Activated naive CD8-positive, alpha-beta T cell treated with anti-CD3 and anti-CD28 coated beads, Interleukin-2, amount 50 U/mL, for 24 hours (primary cell): ENCODE measurements at places on chromosomes 12 and 14.

DNA sequence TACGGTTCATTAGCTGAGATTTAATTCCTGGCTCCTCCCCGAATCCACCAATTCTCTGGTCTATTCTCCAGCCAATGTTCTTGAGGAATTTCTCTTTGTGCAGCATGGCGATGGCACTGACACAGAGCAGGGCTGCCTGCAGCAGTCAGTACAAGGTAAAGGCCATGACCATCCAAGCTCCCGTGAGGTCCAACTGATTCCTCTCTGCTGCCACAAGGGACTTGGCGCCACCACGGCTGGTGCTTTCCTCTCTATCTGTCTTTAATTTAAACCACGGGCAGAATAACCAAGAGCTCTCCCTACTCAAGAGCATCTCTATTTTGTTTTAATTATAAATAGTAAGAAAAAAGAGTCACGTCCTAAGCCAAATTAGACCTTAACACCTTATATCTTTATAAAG lies 12.1 kb downstream of the TMEM116 start:
- DNase-seq: no peak

GRCh38 chr14:70822530-70823185 lies 13.3 kb upstream of the MAP3K9 start:
- DNase-seq: no peak

GRCh38 chr12:113292091-113292490 lies 42.8 kb downstream of the SLC8B1 start:
- DNase-seq: no peak

GRCh38 chr12:116420227-116420880 lies 138.8 kb upstream of the MAP1LC3B2 start:
- DNase-seq: no peak

DNA sequence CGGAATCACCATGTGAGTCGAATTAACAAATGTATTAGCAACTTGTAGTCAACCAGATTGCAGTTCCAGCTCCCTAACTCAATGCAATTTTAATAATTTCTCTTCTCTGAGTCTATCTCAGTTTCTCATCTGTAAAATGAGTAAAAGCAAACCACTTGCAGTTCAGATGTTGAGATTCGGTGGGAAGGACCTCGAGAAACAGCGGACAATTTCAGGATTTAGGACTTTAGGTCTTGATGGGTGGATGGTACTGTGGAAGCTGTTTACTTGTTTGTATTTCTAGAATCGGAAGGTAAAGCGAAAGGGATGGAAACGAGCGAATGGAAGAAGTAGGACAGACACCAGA lies 510 bp upstream of the TTC8 start:
- DNase-seq: no peak

DNA sequence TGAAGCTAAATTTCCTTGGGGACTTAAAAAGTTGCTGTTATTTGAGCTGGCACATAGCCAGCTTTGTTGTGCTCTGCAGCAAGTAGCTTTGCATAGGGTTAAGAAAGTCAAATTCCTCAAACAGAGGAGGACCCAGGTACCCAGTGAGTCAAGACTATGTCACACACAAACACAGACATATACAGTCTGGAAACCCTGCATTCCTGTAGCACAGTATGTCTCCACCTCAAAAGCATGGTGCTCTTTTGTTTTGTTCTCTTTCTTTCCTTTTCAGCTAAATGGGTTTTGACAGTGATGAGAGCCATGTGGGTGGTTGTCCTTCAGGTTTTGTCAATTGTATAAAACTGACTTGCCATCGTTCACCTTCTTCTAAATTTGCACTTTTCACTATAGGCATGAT lies 179.6 kb upstream of the DIO2 start:
- DNase-seq: no peak

- no peak for DNase-seq
These were observed 119.3 kb upstream of the RAP1B start for GRCh38 chr12:68491204-68491960.

DNA sequence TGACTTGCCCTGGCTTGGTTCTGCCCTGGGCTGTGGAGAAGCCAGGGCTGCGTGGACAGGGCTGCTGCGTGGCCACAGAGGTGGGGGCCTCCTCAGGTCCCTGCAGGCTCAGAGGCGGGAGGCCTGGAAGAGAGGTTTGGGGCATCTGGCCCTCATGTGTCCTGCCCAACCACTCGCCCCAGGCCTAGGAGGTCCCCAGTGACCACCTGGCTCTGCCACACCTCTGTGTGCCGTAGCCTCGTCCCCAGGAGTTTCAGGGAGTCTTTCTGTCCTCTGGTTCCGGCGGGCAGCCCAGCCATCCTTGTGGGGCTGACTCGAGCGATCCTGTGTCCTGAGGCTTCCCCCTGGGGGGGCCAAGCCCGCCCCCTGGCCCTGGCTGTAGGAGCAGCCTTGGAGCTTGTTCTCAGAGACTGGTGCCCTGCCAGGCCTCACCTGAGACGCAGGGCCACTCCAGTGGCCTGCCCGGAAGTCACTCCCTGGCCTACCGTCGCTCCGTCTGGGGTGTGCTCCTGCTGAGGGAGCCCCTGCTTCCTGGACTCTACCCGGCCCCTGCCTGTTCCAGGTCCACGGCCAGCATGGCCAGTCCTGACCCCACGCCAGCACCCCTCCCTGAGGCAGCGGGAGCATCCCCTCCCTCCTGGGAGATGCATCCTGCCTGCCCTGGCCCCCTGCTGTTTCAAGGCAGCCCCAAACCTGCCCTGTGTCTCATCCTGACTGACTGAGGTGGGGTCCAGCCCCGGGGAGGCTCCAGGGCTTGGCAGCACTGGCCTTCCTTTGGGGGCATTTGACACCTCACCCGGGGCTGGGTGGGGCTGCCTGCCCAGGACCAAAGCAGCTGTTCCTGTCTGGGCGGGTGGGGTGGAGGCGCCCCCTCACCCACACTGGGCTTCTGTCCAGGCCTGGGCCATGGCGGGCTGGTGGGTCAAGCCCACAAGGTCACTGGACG lies 13.9 kb downstream of the ASPG start:
- no peak for DNase-seq

- DNase-seq: no peak
These were observed 3.9 kb downstream of the GPHN start for GRCh38 chr14:66511849-66512248.

DNA sequence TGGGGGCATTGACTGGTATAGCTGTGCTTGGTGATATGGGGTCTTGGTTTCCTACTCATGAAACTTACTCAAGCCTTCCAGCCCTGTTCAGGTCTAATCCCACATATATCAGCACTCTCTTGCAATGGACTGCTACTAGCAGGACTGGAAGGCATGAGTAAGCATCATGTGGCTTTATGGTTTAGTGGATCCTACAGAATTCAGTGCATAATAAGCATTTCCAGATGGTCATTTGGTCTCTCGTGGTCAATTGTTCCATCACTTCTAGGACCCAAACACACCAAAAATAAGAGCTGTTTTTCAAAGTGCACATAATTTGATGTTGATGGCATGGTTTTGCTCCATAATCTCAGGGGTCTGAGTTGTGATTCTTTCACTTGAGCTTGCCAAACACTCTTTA lies 114.4 kb downstream of the LMNTD1 start:
- DNase-seq: no peak

DNA sequence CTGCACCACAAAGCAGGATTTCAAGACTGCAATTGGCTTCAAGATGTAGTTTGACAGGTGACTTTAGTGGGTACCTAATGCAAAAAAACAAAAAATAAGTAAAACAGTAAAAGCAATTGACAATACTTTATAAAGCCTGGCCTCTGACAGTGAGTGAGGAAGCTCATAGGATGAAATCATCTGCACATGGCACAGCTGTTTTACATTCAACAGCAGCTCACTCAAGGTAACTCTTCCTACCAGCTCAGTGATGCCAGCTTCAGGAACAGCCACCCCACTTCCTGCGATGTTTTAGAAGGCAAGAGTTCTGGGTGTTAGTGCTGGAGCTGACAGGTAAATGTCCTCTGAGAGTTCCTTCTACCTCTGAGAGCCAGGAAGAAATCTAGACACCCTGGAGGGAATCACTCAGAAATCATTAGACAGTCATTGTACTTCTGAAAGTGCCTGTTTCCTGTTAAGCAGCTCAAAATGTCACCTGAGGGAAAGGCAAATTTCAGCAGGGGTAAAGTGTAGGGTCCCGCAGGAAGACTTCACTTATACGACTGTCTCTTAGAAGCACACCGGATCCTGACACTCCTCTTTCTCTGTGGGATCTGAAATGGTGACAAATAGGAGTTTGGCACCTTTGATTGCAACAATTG lies 99.9 kb downstream of the FOXN3 start:
- no peak for DNase-seq

GRCh38 chr12:57063991-57064685 lies 14.2 kb upstream of the MYO1A start:
- DNase-seq: peak; percentile 45

- no peak for DNase-seq
These were observed 154.2 kb downstream of the PLCZ1 start for GRCh38 chr12:18583655-18584054.

- DNase-seq: no peak
These were observed 29.2 kb downstream of the BBS10 start for GRCh38 chr12:76318773-76319594.

DNA sequence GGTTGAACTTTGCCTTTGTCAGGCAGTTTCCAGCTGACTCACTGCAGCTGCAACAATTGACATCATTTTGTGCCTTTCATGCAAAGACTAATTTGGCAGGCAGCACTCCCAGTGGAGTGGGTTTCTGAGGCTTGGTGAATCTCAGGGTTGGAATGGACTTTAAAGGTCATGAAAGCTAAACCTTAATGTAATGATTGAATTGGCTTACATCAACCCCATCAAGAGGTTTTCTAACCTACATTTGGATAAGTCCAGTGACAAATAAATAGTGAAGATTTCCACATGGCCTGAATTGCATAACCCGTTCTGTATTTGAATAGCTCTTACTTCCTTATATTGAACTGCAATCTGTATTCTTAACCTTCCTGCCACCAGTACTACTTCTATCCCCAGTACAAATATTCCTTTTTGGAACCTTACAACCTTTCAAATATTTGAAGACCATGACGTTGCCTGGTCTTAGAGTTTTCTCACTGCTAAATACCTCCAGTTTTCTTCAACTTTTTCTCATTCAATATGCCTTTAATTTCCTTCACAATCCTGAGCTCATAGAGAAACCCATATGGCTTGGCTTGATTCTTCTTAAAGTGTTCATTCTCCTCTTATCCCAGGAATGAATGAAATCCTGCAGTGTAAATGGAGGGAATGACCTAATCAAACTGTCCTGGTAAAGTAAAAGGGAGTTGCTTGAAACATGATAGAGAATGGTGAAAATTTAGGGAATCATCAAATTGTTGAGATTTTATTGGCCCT lies 168.1 kb upstream of the NOVA1 start:
- no peak for DNase-seq

GRCh38 chr14:61119006-61119405 lies 138.0 kb downstream of the SLC38A6 start:
- DNase-seq: no peak

DNA sequence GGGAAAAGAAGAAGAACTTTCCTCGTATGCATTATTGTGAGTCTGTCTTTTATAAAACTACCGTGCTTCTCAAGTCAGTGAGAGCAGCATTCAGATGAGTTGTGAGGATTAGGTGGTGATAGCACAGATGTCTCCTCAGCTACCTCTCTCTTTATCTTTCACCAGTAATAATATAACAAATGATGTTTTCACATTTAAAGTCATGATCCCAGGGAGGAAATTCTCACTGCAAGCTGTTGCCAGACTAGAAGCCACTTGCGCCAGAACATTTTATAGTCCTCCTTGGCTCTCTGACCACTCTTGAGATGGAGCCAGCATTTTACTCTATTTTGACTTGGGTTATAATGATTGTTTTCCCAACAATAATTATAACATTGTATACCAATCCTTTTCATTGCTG lies 443.1 kb downstream of the AEBP2 start:
- no peak for DNase-seq

- no peak for DNase-seq
These were observed 102.3 kb downstream of the ITPR2 start for GRCh38 chr12:26730481-26731350.

DNA sequence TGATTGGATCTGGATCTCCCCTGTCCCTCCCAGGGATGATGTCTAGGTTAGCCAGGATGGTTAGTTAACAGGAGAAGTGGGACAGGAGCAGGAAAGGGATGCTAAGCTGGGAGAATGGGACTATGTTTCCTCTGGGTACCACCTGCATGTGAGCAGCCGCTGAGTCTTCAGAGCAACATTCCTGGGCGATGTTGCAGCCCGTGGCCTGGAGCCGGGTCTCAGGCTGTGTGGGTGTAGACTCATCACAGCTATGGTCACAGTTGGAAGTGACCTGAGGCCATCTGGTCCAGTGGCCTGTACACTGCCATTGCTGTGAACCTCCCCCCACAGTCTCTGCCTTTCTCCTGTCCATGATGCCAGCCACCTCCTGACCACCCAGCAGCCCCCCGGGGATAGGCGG lies 422.6 kb downstream of the DPF3 start:
- no peak for DNase-seq

DNA sequence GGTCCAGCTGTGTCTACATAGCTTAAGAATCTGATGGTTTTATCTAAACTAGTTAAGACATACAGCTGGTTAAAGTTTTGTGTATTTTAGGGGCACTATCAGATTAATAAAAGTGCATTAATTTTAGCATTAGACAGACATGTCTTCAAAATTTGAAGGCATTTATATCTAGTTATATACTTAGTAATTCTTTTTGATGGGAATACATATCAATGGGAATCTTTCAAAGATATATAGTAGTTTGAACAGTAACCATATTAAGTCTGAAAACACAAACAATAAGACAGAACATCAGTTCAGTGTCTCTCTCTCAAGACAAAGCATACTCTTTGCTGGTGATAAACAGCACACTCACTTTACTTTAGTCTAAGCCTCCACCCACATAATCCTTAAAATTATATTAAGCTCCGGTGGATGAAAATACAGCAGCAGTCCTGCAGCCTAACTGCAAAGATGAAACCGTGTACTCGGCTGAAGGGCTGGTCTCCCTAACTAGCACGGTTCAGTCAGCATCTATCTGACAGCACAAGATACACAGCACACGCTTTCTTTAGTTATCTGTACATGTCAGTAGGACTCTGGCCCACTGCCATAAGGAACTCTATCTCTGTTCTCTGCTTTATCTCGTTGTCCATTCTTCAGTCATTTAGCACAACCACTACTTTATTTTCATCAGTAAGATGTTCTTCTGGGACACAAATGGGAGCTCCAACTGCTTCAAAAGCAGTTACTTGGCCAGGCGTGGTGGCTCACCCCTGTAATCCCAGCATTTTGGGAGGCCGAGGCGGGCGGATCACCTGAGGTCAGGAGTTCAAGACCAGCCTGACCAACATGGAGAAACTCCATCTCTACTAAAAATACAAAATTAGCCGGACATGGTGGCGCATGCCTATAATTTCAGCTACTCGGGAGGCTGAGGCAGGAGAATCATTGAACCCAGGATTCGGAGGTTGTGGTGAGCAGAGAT lies 80.5 kb downstream of the MED13L start:
- no peak for DNase-seq

- DNase-seq: no peak
These were observed 20.2 kb upstream of the PPP1CC start for GRCh38 chr12:110762891-110763290.
